Urinary bladder (tissue), 4 donors: ENCODE measurements at places on chromosomes 2 and 18.
A peak's percentile ranks its signal among the peaks of the same experiment; 100 is the strongest.

- DNase-seq, result no peak
Observed at GRCh38 chr2:217276433-217276832, 416.6 kb upstream of the TNP1 start.

GRCh38 chr18:13245481-13246000 is 27.0 kb downstream of the LDLRAD4 start:
- DNase-seq, result no peak

GRCh38 chr2:117714745-117715417 is 99.6 kb upstream of the DDX18 start:
- no peak for DNase-seq

- no peak for DNase-seq
Observed at GRCh38 chr2:224372641-224373040, 29.3 kb downstream of the FAM124B start.

DNA sequence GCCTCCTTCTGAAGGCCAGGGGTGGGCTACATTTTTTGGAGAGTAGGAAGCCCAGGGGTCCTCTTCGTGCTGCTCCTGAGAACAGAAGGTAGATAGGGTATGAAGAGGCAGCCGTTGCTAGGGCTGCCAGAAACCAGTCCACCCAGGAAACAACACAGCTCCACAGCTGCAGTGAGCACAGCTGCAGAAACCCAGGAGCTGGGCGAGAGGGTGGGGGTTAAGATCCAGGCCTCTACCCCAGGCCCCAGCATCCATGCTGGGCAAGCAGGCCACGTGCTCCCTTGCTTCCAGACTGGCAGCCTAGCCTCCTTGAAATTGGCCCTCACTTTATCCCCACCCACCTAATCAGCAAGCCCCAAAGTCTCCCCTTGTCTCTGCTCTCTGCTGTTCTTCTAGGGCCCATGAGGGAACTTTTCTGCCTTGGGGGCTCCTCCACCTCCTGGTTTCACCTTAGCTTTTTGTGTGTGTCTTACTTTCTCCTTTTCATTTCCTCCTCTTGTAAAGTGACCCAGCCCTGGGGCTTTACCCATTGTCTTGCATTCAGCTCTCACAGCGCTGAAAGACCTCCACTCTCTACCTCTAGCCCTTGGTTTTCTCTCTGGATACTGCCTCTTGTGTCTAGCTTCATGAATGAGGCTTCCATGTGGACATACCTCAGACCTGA is 30.7 kb downstream of the STON1 start:
- DNase-seq, result no peak

GRCh38 chr18:35242426-35242825 is 1.6 kb downstream of the ZNF397 start:
- no peak for DNase-seq

- DNase-seq, result no peak
Observed at GRCh38 chr2:217616936-217617335, 385.9 kb downstream of the TNS1 start.

- no peak for DNase-seq
Observed at GRCh38 chr2:68151037-68151436, 6.7 kb upstream of the PNO1 start.

GRCh38 chr2:229980431-229981184 is 58.3 kb downstream of the FBXO36 start:
- DNase-seq, result peak; percentile 56

- DNase-seq, result no peak
Observed at GRCh38 chr2:158735822-158736580, 59.1 kb upstream of the DAPL1 start.

- DNase-seq, result no peak
Observed at GRCh38 chr2:240298803-240299709, 136.4 kb upstream of the GPC1 start.

GRCh38 chr2:46469700-46470099 is 9.7 kb upstream of the TMEM247 start:
- DNase-seq, result no peak

- no peak for DNase-seq
Observed at GRCh38 chr2:104443145-104443544, 410.8 kb upstream of the POU3F3 start.

DNA sequence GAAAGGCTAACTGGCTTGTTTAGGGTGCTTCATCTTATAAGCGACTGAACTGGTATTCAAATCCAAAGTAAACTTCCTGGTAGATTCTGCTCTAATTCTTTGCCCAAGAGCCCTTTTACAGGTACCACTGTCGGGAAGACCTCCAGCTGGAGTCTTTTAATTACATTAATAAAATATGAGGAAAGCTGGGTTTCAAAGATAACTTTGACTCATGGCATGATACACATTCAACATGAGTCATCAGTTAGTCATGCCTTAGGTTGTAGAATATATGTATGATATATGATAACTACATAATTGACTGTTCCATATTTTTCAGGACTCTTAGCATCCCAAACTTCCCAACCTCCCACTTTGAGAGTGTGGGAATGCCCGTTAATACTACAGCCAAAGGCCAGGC is 32.3 kb downstream of the ZCCHC2 start:
- DNase-seq, result no peak

DNA sequence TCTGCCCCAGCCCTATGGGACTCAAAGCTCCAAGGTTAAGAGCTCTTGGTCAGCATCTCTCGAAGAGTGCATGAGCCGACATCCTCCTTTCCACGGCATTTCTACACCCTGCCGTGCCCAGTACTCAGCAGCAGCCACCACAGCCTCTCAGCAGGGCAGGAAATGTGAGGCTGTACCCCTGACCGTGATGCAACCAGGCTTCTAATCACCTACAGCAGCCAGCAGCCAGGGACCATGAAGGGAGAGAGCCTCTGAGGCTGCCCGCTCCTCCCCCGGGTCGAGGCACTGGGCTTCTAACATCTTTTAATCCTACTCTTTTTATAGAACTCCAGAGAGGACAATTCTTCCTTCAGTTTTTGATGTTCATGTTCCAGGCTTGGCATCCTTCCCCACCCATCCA is 6.5 kb downstream of the CYS1 start:
- no peak for DNase-seq

- no peak for DNase-seq
Observed at GRCh38 chr18:48851599-48851960, 99.2 kb downstream of the SMAD7 start.

DNA sequence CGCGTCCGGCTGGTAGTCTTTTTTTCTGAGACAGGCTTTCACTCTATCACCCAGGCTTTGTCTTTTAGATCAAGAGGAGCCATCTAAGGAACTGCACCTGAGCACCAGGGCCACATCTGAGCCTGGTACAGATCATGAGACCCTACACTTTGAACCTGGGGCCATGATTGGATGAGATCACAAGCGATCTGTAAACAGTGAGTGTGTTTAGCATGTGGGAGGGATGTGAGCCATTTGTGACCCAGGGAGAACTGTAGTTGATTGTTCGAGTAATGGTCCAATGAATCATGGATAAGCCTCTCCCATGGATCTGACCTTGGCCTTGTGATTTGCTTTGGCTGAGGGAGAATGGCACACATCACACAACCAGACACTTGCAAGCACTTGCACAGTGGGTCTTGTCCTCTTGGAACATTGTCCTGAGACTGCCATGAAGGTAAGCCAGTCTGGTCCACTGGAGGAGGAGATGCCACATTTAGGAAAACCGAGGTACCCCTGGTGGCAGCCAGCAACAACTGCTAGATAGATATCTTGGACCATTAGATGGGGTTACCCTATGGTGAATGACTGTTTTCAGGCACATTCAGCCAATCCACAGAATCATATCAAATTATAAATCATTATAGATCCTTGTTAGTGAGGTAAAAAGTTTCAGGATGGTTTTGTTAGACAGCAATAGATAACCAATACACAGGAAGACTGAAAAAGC is 19.5 kb upstream of the DTNB start:
- no peak for DNase-seq

DNA sequence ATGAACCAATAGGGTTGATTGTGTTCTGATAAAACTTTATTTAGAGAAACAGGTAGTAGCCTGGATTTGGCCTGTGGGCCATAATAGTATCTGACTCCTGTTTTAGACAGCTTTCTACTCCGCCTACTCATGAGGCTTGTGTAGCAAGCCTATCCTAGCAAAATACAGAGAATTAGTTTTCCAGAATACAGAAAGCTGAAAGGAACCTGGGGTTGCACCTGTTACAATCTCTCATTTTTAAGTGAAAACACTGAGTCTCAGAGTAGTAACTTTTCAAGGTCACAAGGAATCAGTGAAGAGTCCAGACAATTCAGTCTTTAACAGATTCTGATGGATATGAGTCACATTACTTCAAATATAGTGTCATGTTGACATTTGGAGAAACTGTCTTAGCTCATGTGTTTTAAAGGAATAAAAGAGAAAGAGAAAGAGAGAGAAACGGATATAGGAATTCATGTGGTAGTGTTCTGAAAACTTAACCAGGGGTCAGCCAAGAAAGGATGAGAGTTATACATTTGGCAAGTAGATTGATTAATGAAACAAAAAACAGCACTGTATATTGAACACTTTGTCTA is 17.0 kb downstream of the ARHGAP28 start:
- DNase-seq, result no peak

- no peak for DNase-seq
Observed at GRCh38 chr2:118539290-118539689, 308.2 kb downstream of the EN1 start.

- DNase-seq, result no peak
Observed at GRCh38 chr2:101991721-101992145, at the start of gene IL1R2. Gene IL1R2 (plus strand): TSS chr2:101991960. CDS start chr2:102008576, 16,616 bp downstream.

DNA sequence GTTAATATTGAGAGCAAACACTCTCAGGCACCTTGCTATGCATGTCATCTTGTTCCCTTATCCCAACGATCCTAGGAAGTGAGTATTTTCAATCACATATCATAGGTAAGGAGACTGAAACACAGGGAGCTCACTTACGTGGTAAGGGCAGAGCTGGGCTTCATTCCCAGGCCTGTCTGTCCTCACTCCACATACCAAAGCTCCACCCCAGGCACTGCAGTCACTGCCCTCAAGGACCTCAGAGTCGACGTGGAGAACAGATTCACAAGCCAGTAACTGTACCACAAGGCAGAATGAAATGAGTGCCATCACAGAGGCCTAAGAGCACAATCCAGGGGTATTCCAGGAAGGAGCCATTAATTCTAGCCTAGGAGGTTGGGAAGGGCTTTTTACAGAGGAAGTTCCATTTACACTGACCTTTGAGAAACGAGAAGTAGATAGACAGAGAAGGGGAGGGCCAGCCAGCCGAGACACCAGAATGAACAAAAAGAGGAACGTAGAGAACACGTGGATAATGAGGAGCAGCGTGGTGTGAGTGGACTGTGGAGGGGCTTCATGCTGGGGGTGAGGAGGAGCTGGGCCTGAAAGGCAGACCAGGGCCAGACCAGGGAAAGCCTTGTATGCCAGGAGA is 48.6 kb downstream of the KIAA2012 start:
- DNase-seq, result no peak

DNA sequence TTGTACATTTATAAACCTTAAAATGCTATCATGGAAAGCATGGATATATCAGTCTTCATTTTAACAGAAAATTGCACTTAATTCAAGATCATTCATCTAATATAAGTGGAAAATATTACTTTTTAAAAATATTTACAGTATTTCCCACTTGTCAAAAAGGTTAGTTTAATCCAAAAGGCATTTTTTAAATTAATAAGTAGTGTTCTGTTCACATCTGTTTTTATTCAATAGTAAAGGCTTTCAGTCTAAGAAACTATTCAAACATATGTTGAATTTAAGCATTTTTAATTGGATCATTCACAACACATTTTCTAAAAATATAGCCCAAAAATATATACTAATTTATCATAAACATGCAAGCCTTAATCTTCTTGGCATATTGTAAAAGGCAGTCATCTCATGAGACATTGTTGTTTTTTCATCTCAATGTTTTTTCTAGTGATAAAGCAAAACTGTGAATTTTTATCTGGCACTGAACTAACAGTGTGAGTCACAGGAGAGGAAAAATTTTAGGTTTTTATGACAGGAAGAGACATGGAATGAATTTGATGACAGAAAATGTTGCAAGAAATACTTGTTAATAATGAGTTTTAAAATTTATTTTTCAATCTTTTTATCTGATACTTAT is 1642.5 kb upstream of the TMEFF2 start:
- no peak for DNase-seq

- DNase-seq, result no peak
Observed at GRCh38 chr18:45571714-45572113, 43.6 kb upstream of the SLC14A2 start.

DNA sequence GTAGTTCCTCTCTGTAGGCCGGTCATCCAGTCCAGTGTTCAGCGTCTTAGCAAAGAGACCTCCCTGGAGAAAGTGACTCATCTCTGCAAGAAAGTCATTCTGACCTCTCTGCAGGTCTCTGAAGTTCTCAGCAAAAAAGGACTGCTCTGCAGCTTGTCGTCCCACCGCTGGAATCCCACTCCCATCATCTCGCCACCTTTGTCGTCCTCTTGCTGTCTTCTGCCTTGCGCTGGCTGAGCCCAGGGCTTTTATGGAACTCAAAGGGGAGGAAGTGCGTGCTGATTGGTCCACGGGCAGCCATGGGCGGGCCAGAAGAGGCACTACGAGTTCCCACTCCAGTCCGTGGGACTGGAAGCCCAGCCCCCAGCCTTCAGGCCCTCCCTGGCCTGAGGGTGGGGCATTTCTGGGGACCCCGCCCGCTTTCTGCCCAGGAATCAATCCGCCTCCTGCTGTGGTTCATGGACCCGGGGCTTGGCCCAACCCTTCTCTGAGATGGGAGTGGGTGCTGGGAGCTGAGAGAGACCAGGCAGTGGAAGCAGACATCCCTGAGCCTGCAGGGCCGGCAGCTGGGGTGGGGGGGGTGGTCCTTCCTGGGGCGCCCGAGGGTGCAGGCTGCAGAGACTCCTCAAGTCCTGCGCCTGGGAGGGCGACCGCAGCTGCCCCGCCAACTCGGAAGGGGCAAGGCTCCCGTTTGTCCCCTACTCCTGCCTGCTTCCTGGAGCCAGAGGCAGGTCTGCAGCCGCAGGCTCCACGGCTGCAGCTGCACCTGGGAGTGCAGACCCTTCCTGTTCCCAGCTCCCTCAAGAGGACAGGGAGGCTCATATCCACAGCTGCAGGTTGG is 660.7 kb upstream of the RAB6C start:
- no peak for DNase-seq

DNA sequence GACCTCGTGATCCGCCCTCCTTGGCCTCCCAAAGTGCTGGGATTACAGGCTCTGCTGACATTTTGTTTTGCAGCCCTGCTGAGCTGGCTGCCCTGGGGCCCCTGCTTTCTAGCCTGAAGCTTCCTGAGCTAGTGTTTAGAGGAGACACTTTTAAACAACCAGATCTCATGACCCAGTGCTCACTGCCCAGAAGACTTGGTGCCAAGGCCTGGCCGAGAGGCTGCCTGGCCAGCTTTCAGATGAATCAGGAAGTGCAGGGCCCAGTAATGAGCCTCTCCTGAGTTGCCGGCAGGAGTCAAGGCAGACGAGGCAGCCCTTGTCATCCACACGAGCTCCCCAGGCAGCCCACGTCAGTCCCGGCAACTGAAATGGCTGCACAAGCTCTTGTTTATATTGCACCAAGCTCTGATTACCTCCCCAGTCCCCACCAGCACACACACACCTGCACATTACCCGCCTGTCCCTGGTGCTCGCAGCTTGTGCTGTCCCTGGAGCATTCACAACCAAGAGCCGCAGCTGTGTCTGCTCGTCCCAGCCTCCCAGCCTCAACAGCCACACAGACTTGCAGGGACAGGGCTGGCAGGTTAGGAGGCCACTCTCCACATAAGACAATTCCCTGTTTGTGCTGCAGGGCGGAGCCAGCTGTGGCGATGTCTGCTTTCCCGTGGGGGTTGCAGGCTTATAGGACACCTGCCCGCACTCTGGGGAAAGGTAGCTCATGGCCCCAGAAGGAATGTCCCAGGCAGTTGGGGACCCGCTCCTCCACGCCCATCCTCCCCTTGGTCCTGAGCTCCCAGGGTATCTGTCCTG is 331.2 kb upstream of the MYT1L start:
- no peak for DNase-seq

- DNase-seq, result no peak
Observed at GRCh38 chr2:177328056-177328455, 63.5 kb upstream of the NFE2L2 start.
